Neural progenitor cell (in vitro differentiated cells): ENCODE measurements at places on chromosomes 13 and 19. TPM values are rescaled to one million over a fixed set of nuclear protein-coding genes. Genes with fewer than 3 reads are reported as not detected.

The RBM42 gene
- 20.1 and 53.7 TPM in 2 replicates for total RNA-seq

The BSPH1 gene
- not detected in 2 replicates for total RNA-seq

The IRS2 gene
- 4.2 and 7.2 TPM in 2 replicates for total RNA-seq

DNA sequence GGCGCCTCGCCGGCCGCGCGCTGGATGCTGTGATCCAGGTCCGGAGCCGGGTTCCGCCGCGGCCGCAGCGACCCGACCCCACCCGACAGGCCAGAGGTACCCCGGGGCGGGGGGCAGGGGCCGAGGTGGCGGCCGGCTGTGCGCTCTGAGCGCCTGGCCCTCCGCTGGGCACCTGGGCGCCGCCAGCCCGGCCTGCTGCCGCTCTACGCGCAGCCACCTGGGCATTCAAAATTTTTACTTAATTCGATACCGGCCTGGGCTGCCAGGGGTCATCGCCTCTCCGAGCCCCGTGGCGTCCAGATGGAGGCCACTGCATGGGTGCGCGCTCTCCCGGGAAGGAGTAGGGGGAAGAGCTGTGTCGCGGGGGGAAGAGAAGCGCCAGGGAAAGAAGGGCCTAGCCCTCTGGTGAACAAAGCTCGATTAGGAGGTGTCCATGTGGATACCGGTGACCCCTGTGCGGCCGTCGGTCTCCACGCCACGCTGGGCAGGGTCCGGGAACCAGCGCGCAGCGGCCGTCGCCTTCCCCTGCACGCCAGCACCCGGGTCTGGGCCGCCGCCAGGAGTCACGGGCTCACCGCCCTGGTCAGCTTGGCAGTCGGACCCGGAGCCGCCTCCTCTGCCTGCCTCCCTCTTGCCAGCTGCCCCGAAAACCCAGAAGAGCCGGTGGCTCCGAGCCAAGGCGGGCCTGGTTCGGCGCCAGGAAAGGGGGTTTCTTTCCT lies 666 bp downstream of the BIVM start:
- DNase-seq = peak; percentile 46

- no peak for DNase-seq
Measured at GRCh38 chr13:111206148-111206547, 91.0 kb downstream of the ARHGEF7 start.

DNA sequence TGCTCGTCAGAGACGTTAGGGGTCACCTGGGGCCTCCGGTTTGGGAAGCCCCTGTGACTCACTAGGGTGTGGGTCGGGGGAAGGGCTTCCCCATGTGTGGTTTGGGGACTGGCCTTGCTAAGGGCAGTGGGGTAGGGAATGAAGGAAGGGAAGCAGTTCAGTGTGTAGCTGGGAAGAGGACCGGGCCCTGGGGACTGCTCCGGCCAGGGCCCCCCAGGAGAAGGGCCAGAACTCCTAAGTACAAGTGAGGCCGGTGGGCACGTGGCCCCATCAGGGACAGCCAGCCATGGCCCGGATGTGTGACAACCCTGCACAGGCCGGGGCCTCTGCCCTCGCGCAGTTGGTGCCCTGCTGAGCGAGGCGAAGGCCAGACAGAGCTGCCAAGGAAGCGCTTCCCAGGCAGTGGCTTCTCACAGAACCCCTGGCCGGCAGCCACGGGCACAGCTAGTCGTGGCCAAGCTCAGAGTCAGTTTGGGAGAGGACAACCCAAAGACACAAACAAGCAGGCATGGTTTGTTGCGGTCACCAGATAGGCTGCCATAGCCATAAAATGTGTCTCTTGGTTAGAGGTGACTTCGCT lies 25.7 kb downstream of the TEX29 start:
- no peak for DNase-seq

DNA sequence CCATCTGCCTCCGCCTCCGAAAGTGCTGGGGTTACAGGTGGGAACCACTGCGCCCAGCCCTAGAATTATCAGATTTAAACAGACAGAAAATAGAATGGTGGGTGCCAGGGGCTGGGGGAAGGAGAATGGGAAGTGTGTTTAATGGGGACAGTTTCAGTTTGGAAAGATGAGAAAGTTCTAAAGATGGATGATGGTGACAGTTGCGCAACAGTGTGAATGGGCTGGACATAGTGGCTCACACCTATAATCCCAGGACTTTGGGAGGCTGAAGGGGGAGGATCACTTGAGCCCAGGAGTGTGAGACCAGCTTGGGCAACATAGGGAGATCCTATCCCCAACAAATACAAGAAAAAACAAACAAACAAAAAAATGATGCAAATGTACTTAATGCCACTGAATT lies 15.9 kb downstream of the KANK2 start:
- DNase-seq = no peak

DNA sequence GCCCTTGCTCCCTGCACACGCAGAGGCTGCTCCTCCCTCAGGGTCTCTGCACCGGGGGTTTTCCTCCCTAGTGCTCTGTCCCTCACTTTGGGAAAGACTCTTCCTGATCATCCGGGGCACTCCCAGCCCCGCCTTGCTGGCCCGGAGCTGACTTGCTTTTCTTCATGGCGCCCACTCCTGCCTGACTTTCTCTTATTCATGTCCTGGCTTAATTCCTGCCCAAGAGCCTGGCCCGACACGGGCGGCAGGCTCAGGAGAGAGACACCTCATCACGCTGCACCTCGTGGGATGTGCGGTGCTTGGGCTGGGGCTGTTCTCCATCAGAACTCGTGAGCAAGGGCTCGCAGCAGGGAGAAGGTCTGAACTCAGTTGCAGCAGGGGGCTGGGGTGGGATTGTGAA lies 11.8 kb upstream of the PLA2G4C start:
- DNase-seq = no peak

DNA sequence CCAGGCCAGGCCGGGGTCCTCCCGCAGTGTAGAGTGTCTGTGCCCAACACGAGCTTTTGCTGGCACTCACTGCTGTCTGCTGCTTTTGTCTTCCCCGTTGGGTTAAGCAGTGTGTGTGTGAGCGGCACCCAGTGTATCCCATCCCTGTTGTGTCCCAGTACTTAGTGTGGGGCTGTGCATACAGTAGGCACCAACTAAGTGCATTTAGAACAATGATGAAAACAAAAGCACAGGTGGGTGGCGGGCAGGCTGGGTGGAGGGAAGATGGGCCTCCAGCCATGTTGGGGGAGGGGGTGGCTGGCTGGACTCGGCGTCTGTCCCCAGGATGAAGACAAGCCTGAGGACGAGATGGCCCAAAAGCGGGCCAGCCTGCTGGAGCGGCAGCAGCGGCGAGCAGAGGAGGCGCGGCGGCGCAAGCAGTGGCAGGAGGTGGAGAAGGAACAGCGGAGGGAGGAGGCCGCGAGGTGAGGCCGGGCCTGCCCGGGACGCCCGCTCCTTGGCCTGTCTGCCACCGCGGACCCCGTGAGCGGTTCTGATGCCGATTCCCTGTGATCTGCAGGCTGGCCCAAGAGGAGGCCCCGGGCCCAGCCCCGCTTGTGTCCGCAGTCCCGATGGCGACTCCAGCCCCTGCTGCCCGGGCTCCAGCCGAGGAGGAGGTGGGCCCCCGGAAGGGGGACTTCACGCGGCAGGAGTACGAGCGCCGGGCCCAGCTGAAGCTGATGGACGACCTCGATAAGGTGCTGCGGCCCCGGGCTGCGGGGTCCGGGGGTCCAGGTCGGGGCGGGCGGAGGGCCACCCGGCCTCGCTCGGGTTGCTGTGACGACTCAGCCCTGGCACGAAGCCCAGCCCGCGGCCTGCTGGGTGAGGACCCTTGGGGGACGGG lies 14.2 kb downstream of the XAB2 start:
- no peak for DNase-seq

DNA sequence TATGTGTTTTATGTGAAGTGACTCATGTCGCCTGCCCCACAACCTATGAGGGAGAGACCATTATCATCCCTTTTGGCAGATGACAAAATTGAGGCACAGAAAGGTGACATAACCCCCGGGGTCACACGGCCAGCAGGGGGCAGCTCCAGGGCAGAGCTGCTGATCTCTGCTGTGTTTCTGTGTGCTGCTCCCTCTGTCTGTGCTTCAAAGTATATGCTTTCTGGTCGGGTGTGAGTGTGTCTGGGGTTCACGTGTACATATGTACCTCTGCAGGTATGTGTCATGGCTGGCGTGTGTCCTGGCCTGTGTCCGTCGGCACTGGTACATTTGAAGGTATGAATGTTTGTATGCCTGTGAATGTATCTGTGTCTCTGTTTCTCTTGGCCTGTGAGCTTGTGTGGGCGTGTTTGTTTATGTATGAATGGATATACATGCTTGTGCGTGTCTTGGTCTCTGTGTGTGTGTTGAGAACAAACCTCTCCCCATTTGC lies 7.1 kb downstream of the LIPE start:
- peak; percentile 66 for DNase-seq

GRCh38 chr19:49614096-49614833 lies 23.3 kb downstream of the PRR12 start:
- DNase-seq = no peak

DNA sequence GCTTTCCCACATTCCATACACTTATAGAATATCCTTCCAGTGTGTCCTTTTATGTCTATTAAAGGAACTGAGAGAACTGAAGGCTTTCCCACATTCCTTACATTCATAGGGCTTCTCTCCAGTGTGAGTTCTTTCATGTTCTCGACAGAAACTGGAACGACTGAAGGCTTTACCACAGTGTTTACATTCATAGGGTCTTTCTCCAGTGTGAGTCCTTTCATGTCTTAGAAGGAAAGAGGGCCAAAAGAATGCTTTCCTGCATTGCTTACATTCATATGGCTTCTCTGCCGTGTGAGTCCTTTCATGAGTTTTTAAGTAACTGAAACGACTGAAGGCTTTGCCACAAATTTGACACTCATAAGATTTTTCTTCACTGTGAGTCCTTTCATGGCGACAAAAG lies 22.3 kb downstream of the ZNF44 start:
- DNase-seq = no peak

- peak; percentile 92 for DNase-seq
Measured at GRCh38 chr19:45882652-45883585, 3.0 kb downstream of the IRF2BP1 start.

DNA sequence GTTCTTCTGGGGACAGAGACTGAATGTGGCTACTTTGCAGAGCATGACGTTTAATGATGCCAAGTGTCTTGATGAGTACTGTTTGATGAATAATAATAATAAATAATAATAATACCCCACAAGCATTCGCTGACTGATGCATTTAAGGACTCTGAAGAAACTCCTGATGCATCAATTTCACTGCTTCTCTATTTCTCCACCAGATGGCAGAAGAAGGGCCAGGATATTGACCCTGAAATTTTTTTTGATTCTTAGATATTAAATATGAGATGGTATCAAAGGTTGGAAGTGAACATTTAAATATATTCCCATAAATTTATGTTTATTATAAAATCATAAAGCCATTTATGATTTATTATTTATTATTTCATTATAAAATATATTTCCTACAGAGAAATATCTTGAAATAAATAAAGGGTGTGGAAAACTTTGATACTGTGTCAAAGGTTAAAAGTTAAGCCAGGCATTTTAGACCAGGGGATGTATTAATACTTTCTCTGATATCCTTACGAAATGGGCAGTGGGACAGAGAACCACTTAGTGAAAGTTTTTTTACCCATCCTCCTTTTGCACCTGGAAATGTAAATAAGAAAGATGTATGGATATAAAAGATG lies 170.9 kb downstream of the LACC1 start:
- DNase-seq = no peak

DNA sequence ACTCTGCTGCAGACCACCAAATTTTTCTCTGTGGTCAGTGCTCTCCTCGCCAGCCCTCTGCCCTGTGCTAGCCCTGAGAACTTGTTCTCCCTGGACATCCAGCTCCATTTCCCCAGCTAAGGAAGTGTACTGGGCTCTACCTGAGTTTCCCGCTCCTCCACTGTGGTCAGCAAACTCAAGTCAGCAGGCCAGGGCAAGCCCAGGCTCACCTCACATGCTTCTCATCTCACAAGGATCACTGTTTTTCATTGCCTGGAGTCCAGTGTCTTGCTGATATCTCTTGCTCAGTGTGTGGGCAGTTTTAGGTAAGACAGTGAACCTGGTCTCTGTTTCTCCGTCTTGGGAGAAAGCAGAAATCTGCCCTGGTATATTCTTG lies 201.4 kb downstream of the FOXO1 start:
- no peak for DNase-seq

- no peak for DNase-seq
Measured at GRCh38 chr13:92602560-92602959, 624.0 kb upstream of the GPC6 start.

GRCh38 chr13:73598020-73598712 lies 536.0 kb downstream of the KLF12 start:
- DNase-seq = no peak

DNA sequence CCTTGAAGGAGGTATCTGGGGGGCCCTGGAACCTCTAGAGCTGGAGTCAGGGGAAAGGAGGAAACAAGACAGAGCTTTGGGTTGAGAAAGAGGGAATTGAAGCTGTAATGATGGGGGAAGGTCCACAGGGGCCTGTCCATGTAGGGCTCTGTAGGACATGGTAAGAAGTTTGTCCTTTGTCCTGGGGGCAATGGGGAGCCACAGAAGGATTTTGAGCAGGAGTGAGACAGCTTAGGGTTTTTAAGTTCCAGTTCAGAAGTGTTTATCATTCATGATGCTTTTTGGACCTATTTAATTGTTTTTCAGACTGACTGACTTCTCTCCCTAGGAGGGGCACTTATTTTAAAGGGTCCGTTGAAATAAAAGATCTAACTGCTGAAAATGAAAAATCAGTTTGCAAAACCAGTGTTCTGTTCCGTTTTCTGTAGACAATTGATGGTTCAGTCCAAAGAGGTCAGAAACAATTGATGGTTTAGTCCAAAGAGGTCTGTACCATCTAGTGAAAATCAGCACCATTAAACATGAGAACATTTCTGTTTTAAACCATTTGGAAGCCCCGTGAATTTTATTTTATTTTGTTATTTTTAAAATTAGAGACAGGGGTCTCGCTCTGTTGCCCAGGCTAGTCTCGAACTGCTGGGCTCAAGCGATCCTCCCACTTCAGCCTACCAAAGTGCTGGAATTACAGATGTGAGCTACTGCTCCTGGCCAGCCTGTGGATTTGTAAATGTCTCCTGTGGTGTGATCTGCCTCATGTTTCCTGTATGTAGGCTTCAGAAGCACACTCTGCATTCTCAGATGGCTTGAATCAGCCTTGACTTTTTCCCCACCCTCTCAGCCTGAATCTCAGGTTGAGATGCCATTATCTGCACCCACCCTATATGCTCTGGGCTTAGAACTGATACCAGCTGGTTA lies 8.4 kb downstream of the PLD3 start:
- DNase-seq = no peak

DNA sequence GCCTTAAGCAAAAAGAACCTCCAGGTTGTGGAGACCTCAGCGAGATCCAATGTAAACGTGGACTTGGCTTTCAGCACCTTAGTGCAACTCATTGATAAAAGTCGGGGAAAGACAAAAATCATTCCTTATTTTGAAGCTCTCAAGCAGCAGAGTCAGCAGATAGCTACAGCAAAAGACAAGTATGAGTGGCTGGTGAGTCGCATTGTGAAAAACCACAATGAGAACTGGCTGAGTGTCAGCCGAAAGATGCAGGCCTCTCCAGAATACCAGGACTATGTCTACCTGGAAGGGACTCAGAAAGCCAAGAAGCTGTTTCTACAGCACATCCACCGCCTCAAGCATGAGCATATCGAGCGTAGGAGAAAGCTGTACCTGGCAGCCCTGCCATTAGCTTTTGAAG lies 58.5 kb downstream of the ARHGAP35 start:
- no peak for DNase-seq
